Stimulated activated CD4-positive, alpha-beta T cell treated with anti-CD3 and anti-CD28 coated beads, Interleukin-4, amount 100 ng/mL, for 4 hours (primary cell): ENCODE measurements at places on chromosomes 11 and 22.
A peak's percentile ranks its signal among the peaks of the same experiment; 100 is the strongest.

GRCh38 chr11:127070808-127071207 lies 70.2 kb upstream of the KIRREL3 start:
- DNase-seq, result no peak

DNA sequence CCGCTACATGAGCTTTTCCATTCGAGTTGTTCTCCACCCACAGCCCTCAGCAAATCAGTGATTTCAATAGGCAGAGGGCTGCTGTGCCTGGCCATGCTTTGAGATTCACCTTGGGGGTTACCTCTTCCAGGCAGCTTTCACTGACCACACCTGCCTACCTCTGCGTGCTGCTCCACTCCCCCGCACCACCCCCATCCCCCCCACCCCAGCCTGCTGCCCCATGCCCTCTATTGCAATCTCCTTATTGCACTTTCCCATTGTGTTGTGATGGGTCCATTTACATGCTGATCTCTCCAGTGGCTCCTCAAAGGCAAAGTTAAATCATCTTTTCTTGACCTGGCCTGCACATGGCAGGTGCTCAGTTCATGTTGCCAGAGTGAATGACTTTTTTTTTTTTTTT lies 18.0 kb upstream of the POLA2 start:
- DNase-seq, result no peak

DNA sequence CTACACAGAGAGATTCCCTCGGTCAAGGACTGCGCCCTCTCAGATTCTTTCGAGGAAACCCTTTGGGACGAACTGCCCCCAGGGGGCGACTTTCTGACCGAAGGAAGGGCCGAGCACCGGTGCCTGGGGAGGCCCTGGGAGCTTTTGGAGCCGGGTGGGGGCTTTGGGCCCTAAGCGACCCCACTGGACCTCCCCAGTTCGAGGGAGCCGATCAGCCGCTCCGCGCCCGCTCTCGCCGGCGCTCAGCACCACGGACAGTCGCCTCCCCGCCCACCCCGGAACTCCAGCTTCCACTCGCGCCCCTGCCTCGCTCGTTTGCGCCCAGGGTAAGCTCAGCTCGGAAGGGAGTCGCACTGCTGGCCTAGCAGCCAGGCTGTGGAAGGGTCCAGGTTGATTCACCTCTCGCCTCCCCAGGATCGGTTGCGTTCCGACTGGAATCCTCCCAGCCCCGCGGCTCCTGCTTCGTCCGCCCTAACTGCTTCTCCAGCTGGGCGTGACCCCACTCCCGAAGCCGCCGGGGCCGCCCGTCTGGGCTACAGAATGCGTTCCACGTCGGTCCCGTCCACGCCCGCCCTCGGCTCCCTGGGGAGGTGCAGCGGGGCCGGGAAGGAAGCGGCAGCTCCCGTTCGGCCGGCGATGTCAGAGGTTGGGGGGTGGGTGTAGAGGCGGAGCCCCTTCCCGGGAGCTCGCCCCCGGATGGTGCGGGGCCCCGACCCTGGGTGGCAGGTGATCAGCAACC lies 428 bp downstream of the SCN3B start:
- DNase-seq, result no peak

DNA sequence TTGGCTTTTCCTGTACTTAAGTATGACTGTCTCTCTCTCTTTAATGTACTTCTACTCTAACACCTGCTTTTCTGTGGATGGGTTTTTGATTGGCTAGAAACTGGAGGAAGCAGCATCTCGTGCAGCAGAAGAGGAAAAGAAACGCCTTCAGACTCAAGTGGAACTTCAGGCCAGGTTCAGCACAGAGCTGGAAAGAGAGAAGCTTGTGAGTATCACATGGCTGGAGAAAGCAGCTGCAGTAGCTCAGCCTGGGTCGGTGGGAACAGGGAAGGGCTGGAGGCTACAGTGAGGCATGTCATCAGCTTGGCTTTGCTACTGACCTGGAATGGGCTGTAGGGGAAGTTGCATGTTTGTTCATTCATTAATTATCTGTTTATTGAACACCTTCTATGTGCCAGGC lies 74.2 kb downstream of the SWAP70 start:
- no peak for DNase-seq

- DNase-seq, result peak; percentile 27
These were observed 103.9 kb downstream of the GGTLC2 start for GRCh38 chr22:22748297-22748743.
